ENCODE measurements at places on chromosomes 6 and 20. TPM values are rescaled to one million over a fixed set of nuclear protein-coding genes. Genes with fewer than 3 reads are reported as not detected.

PDE7B gene
- total RNA-seq = 58.5 TPM

PRDM13 gene
- not detected for total RNA-seq

SLC22A23 gene
- total RNA-seq = 70.6 TPM

KIAA1755 gene
- 0.05 TPM for total RNA-seq

DCDC2 gene
- total RNA-seq = 1.0 TPM

RIMS4 gene
- total RNA-seq = not detected

KIF25 gene
- not detected for total RNA-seq

RSPH9 gene
- total RNA-seq = 0.34 TPM

Measured in dermis blood vessel endothelial cell (primary cell).